ENCODE measurements at places on chromosomes 2 and 18. TPM values are rescaled to one million over a fixed set of nuclear protein-coding genes. Genes with fewer than 3 reads are reported as not detected.

Gene MFSD2B
- under 0.01 TPM for total RNA-seq

Gene IFT172
- total RNA-seq: 18.0 TPM

Gene IL1B
- total RNA-seq: 2.6 TPM

Gene MC4R
- total RNA-seq: not detected

Gene SCLY
- total RNA-seq: 12.6 TPM

Gene ALK
- total RNA-seq: not detected

Gene C18orf54
- total RNA-seq: 6.0 TPM

Gene AGXT
- total RNA-seq: not detected

Gene SERPINB13
- not detected for total RNA-seq

Gene ASB18
- total RNA-seq: not detected

Gene LDLRAD4
- total RNA-seq: 0.97 TPM

Gene RTP5
- not detected for total RNA-seq

Gene GALNT1
- 82.9 TPM for total RNA-seq

Gene GBX2
- not detected for total RNA-seq

Gene HRH4
- total RNA-seq: not detected

Gene SAP130
- total RNA-seq: 5.8 TPM

Gene PRKAG3
- not detected for total RNA-seq

Gene IL1F10
- total RNA-seq: not detected

Gene ARHGEF33
- total RNA-seq: 0.43 TPM

Gene PRKRA
- 60.9 TPM for total RNA-seq

Gene CCDC74B
- 4.3 TPM for total RNA-seq

Gene TLX2
- not detected for total RNA-seq

Gene TMEM17
- 3.0 TPM for total RNA-seq

Gene CPLX4
- total RNA-seq: under 0.01 TPM

Gene ATP6V1B1
- not detected for total RNA-seq

Gene FAM237A
- total RNA-seq: not detected

Gene KCNG2
- under 0.01 TPM for total RNA-seq

Gene PRSS56
- not detected for total RNA-seq

Gene NR4A2
- total RNA-seq: not detected

Gene TUBB8B
- total RNA-seq: 0.32 TPM
